CD4-positive, alpha-beta T cell treated with Interleukin-6 at 100 ng/mL for 8 hours (primary cell): ENCODE measurements at places on chromosomes 5 and 9.

GRCh38 chr5:98638701-98639100 is 134.8 kb upstream of the RGMB start:
- no peak for DNase-seq

DNA sequence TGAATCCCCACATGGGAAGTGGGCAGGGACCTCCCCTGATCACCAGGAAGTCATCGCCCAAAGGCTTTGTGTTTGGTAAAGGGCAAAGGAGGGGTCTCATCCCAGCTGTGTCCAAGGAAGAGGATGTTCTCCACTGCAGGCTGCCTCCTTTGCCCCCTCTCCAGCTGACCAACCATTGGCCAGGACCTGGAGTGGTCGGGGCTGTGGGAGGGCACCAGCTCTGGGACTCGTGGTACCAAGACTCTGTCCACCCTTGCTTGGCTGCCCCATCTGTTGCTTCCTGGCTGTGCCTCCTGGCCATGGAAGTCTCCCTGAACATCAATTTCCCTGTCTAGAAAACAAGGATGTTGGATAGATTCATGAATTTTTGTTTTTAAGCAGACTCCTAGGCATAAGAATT is 34.1 kb downstream of the COL15A1 start:
- DNase-seq: no peak

GRCh38 chr5:130966990-130967525 is 198.0 kb downstream of the HINT1 start:
- no peak for DNase-seq

DNA sequence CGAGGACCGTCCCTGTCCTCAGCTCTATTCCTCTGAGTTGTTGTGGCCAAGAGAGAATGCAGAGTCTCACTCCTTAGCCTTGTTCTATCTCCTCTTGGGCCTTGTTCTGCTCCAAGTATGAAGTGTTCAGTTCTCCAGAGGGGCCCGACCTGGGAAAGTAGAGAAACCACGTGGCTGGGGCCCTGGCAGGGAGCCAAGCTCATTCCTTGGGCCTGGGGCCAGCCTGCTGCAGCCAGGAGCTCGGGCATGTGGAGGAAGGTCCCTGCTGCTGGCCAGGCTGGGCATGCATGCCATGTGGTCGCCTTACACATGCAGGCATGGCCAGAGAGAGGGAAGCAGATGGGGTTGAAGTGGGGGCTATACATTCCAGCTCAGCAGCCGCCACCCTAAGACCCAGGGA is 60.7 kb downstream of the COL27A1 start:
- DNase-seq: no peak

DNA sequence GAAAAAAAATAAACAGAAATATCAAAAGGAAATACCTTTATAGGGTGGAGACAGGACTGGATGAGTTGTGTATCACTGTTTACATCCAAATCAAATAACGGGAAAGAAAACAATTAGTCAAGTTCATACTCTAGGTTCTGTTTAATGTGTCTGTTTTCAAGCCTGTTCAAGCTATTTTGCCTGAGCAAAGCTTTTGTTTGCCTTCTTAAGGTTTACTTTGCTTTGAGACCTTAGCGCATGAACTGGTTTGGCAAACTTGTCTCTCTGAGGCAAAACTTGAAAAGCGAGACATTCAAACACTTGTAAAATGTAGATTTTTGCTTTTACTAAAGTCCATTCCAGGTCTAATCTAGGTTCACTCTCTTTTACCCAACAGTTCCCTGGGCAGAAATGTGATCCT is 174.1 kb upstream of the RFX3 start:
- DNase-seq: no peak

DNA sequence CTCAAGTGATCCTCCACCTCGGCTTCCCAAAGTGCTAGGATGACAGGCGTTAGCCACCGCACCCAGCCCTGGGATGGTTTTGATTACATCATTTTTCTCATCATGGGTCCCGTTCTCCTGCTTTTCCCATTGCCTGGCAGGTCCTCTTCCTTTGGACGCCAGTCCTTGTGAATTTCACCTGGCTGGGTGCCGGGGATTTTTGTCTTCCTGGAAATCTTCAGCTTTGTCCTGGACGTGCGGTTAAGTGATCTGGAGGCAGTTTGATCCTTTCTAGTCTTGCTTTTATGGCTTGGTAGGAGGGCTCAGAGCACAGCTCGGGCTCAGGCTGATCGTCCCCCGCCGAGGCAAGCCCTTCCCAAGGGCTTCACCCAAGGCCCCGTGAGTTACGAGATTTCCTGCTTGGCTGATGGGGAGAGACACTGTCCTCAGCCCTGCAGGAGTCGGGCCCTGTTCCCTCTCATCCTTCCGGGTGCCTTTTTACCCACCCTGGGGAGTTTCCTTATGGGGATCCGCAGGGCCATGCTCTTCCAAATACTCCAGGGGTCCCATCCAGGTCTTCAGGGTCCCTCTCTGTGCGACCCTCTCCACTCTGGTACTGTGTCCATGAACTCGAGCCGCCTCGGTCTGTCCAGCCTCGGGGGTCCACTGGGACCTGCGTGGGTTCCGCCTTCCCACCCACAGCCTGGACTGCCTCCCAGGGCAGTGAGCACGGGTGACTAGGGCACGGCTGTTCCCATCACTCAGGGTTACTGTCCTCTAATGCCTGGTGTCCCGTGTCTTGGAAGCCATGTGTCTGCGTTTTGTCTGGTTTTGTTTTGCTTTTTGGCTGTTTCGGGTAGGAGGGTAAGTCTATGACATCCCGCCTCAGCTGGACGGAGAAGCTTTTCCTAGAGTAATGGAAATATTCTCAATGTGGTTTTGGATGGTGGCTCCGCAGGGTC is 22.3 kb upstream of the EGFL7 start:
- no peak for DNase-seq

GRCh38 chr5:173923218-173924095 is 35.3 kb downstream of the CPEB4 start:
- no peak for DNase-seq

DNA sequence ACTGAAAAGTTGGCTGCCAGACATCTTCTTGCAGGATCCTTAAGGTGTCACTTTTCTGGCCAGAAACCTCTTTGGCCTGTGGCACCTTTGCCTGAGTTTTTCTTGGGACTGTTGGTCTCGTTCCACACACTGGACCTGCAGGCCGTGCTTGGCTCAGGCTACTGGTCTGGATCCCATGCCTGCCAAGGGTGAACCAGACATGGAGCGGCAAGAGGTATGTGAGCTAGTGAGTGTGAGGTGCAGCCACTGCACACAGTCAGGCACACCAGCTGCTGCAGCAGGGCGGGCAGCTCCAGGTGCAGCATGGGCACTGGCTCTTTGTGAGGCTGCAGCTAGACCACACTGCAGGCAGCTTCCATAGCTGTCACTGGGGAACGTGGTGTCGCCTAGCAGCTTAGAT is 47.9 kb downstream of the NDUFAF2 start:
- no peak for DNase-seq
